Activated CD4-positive, CD25-positive, alpha-beta regulatory T cell (primary cell): ENCODE measurements at places on chromosomes 13 and 19.

DNA sequence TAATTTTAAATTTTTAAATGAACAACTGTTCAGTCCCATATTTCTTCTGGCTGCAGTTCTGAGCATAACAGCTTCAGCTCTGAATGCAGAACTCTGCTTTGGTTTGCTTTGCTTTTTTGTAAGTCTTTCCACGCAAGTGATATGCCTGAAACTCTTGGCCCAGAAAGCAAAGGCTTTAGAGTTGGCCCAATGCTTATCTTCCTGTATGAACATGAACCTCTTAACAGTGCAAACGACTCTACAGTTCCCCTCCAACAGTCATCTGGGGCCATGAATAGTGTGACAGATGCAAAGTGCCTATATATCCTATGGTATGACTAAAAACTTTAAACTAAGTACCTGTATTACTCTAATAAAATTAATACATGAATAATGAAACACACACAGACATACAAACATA lies 14.7 kb downstream of the ZNF112 start:
- no peak for DNase-seq

- DNase-seq, result no peak
Measured at GRCh38 chr13:37539976-37540605, 58.5 kb downstream of the POSTN start.

DNA sequence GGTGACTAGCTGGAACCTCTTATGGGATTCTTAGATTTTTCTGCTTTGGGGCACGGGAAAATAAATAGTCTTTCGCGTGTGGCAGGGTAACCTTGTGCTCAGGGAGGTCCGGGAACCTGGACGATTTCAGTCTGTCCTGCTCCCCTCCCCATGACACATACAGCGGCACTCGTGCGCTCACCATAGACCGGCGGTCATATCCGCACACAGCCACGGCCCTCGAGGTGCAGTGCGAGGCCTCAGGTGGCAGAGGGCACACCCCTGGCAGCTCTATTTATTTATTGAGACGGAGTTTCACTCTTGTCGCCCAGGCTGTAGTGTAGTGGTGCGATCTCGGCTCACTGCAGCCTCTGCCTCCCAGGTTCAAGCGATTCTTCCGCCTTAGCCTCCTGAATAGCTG lies 3.0 kb downstream of the ONECUT3 start:
- DNase-seq, result no peak

DNA sequence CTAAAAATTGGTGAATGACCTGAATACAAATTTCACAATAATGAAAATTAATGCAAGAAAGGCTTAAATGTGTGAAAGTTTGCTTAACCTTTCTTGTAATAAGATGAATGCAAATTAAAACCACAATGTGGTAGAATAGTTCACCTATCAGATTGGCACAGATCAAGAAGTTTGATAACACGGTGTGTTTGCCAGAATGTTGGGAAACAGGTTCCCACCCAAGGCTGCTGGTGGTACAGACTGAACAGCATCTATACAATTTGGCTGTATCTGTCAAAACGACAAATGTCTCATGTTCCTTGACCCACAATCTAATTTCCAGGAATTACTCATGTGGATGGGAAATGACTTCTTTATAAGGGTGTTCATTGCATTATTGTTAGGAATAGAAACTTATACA lies 8.6 kb upstream of the IRS2 start:
- no peak for DNase-seq

DNA sequence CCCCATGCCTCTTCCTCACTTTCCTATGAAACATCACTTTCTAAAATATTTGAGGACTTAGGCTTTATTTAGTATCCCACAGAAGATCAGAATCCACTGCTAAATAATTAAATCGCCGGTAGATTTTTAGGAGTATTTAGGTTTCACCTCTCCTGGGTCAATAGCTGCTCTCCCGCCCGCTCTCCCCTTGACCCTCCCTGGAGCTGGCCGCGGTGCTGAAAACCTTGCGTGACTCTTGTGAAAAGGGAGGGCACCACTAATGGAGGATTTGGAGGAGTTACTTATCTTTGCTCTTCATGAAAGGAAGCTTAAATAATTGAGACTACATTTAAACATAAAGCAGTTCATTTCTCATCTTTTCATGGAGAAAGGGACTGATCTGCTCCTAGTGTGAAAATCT lies 14.1 kb downstream of the POU4F1 start:
- no peak for DNase-seq

DNA sequence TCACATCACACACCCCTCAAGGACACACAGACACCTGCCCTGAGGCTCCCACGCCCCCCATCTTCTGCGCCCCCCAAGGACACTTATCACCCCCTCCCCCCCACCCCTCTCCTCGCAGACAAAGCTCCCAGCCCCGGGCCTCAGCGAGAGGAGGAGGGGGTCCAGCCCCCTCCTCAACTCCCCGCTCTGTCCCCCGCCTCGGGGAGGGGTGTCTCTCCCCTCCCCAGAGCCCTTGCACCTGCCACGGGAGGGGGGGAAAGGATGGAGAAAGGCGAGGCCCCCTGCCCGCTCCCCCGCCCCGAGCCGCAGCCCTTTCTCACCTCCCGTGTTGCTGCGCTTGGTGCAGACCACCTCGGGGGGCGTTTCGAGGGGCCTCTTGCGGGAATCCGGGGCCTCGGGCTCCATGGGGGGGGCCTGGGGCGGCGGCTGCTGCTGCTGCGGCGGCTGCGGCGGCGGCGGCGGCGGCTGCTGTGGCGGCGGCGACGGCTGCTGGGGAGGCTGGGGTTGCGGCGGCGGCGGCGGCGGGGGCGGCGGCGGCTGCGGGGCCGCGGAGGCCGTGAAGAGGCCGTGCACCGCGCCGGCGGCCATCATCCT lies 621 bp downstream of the NOVA2 start:
- DNase-seq, result no peak

DNA sequence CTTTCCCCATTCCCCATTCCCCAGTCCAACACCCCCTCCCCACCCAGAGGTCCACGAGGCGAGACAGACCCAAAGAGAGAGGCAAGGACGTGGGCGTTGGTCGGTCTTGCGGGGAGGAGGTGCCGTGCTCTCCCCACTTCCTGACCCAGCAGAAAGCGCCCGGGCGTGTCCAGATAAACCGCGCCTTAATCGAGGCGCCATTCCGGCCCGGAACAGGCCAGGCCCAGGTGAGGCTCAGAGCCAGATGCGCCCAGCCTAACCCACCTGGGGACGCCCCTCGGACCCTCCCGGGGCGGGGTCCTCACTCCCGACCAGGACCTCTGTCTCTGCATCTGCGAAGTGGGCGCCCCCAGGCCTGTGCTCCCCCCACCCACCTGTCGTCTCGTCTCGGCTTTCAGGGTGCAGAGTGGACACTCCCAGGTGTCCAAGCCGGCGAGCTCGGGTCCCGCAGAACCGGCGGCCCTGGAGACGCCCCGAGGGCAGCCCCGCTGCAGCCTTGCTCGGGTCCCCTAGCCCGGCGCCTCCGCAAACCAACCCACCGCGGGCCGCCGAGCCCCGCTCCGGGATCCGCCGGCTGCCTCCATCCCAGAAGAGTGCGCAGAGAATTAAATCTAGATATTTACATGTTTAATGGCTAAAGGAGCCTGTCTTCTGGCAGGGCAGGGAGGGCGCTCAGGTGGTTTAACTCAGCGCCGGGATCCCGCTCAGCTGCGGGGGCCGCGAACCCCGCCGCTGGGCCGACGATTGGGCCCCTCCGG lies 5.0 kb upstream of the ONECUT3 start:
- no peak for DNase-seq

DNA sequence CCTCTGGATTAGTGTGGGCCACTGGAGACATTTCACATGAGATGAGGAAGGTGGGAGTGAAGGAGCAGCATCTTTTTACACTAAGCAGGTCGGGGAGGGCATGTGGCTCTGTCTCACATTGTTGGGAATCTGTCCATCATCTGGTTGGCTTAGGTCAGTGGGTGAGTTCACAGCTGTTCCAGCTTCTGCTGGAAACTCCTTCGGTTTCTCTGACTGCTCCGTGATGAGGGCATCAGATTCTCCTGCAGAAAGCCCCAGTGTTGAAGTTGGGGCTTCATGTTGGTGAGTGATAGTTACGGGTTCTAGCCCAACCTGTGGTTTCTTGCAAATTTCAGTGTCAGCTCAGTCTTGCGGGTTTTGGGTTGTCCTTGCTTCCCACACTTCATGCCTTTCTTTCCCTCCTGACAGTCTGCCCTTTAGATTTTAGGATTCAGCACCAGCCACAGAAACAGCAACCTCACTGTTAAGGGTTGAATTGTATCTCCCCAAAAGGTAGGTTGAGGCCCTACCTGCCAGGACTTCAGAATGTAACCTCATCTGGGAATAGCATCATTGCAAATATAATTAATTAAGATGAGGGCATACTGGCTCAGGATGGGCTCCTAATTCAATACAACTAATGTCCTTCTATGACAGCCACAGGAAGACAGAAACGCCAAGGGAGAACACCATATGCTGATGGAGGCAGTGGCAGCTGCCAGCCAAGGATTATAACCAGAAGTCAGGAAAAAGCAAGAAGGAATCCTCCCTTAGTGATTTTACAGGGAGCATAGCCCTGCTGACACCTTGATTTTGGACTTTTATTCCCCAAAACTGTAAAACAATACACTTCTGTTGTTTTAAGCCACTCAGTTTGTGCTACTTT lies 7.6 kb upstream of the ALOX5AP start:
- no peak for DNase-seq

GRCh38 chr13:50322006-50322405 lies 306.8 kb downstream of the KCNRG start:
- no peak for DNase-seq

DNA sequence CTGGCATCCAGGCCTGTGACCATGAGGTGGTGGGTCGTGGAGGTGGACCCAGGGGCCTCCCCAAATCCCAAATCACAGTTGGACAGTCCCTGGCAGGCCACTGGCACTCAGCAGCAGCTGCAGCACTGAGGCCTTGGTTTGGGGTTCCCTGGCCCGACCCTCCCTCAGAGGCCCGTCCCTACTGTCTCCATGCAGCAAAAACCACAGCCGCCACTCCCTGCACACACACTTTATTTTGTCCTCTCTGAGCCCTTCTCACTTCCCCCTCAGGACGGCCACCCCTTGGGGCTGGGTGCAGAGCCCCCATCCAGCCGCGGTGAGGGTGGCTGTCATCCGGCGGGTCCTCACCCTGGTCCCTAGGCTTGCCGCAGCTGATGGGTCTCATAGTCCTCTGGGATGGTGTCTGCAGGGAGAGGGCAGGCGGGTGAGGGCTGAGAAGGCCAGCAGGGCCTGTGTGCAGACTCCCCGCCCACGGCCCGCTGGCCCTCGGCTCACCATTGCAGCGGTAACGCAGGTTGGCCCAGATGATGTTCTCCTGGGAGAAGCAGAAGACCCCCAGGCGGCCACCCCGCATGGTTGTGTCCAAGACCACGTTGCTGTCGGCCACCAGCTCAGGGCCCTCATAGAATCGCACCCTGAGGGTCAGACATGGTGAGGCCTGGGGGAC lies 8.4 kb downstream of the COMP start:
- no peak for DNase-seq

DNA sequence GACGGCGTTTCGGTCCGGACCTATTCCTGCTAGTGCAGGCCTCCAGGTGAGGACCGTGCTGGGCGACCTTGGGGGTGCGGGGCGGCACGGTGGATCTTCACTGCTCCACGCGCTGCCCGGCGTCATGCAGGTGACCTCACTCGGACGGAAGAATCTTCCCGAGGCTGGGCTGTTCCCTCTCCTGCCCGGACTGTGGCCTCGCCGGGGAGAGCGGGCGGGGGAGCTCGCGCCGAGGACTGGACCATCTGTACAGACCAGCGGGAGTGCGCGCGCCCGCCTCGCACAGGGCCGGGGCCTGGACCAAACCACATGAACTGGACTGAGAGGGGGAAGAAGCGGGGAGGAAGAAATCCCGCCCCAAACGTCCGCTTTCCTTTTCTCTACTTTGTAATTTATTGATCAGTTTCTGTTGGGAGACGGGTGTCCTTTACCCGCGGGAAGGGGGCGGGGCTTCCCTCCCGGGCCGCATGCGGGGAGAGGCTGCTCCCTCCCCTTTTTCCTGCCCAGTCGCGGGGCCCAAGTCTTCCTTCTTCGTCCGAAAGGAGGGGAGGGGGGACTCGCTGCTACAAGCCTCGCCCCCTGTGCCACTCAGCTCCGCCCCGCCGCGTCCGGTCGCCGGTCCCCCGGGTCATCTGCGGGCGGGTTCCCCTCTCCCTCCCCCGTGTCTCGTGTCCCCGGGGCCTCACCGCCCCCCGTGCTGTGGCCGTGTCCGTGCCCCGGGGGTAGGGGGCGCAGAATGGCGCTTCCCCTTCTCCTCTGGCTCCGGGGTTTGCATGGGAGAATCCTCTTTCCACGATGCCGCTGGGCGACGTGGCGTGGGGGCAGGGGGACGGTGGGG lies 4.9 kb downstream of the HRC start:
- no peak for DNase-seq

- no peak for DNase-seq
Measured at GRCh38 chr19:50475101-50475568, 1.2 kb upstream of the EMC10 start.

- DNase-seq, result no peak
Measured at GRCh38 chr13:91181892-91182291, 165.6 kb upstream of the MIR17HG start.

- DNase-seq, result no peak
Measured at GRCh38 chr13:63501702-63502101, 2086.1 kb upstream of the PCDH20 start.

DNA sequence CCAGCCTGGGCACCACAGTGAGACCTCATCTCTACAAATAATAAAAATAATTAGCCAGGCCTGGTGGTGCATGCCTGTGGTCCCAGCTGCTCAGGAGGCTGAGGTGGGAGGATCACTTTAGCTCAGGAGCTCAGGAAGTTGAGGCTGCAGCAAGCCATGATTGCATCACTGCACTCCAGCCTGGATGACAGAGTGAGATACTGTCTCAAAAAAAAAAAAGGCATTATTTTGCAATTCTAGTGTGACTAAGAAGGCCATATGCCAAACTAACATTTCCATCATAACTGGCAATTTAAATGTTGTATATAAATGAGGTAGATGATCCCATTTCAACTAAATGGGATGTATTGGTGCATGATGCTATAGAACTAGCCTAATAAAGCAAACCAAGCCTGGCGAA lies 632.8 kb upstream of the KLF12 start:
- no peak for DNase-seq

DNA sequence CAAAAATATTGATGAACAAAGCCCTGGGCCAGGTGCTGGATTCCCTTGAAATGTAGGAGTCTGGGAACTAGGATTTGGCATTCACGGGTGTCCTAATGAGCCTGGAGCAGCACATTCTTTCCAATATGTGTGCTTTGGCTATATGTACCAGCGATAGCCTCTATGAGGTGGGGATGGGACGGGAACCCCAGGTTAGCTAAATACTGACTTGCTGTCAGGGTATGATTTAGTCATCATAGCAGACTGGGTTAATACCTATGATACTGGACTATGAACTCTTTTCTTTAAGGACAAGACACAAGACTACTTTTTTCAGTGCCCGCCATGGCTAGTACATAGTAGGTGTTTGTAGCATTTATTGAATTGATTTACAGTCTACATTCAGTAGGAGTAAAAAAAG lies 152.7 kb downstream of the KCNRG start:
- DNase-seq, result no peak
